ENCODE measurements at places on chromosomes 1 and 21.
A peak's percentile ranks its signal among the peaks of the same experiment; 100 is the strongest.

GRCh38 chr1:39842836-39843235, 40.5 kb downstream of the TRIT1 start:
- peak; percentile 65 for DNase-seq

- no peak for DNase-seq
Measured at GRCh38 chr1:95793893-95794292, 559.9 kb downstream of the RWDD3 start.

DNA sequence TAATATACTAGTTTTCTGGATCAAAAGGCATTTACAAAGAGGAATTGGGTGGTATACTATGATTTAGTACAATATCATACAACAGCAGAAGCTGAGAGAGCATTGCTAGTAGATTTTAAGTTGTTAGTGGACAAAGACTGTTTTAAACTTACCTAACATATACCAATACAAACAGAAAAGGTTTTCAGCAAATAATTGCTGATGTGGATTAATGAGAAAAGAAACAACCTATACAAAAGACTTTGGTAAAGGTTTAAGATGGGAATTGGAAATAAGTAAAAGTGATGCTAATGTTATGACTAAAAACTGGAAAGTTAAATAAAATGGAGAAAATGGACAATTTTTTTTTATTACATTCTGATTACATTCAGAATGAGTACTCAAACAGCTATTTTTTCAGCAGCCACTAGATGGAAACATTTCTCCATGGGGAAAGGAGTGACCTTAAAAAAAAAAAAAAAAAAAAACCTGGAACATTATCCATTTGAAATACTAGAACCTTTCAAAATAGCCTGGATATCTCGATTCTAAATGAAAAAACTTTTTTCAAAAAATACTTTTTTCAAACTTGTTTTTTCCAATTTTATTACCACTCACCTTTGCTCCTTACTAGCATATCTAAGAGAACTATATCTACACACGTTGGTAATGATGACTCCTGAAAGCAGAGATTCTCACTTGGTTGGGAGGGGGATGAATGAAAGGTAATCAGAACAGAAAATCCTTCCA, 55.4 kb downstream of the EPRS1 start:
- DNase-seq = no peak

DNA sequence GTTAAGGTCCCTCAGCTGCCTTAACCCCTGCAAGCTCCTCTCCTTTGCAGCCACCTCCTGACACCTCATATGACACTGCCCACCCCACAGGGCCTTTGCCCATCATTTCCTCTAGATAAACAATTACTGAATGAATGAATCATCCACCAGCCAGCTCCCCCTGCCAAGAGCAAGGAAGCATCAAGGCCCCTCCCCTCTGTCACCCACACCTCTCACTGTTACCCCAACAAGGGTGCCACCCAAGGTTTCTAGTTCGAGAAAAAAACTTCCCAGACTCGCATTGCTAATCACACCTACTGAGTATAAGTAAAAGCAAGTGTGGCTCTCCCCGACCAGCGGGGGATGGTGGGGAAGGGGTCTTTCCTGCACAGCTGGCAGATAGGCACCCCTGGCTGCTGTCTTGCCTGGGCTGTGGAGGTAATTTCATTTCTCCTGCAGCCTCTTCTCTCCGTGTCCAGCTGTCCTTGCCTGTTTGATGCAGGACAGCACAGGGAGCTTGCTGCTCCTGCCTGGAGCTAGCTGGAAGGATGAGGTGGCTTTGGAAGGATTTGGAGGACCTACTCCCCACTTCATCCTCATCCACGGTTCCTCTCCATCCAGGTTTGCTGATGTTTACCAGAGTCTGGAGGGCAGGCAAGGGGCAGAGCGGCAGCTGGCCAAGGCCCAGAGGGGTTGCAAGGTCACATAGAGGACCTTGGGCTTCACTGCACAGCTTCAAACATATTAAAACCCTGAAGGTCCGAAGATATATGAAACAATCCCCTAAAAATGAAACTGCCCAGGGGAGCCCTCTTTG, 33.1 kb upstream of the LBR start:
- DNase-seq = no peak

- DNase-seq = no peak
Measured at GRCh38 chr1:119310301-119310700, 58.3 kb upstream of the HAO2 start.

DNA sequence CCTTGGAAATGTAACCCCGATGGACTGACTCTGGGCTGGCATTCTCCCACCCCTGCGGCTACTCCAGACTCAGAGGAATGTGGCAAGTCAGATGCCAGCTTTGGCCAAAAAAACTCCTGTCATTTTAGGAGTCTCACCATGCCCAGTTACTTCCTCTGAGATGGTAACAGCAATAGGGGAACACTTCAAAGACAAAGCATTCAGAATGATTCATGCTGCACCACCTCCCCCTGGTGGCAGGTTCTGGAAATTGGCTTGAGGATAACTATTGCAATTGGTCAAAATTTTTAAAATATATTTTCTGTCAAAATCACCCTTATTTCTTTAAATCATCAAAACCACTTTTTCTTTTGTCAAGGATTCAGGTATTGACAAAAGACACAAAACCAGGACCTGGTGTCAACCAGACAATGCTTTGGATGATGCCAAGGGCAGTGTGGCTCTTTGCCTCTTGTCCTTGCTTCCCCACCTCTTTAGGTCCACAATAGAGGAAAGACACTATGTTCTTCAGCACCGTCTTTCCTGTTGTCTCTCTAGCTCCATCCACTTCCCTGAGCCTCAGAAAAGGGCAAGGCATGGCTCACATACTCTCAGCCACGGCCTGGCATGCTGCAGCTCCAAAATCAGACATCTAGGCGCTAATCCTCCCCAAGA, 9.9 kb upstream of the CDCA8 start:
- peak; percentile 56 for DNase-seq

DNA sequence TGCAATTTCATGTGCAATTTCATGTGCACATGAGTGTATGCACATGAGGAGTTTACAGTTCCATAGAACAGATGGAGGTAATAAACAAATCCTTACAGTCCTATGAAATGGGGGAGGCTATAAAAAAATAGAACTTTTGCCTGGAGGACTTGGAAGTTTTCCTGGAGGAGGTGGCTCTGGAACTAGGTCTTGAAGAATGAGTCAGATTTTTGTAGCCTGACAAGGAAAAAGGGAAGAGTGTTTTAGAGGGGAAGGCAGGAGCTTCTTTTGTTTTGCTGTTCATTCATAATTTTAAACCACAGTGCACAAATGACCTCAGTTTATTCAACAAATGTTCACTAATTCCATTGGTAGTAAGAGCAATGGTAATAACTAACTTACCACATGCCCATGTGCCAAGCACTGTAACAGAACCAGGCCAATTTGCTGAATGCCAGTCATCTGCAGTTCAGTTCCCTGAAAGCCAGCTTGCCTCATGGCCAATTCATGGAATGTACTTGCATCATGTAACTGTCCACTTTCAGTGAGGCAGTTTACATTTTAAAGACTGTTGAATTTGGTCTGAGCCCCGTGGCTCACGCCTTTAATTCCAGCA, 2.7 kb downstream of the DIO1 start:
- no peak for DNase-seq

DNA sequence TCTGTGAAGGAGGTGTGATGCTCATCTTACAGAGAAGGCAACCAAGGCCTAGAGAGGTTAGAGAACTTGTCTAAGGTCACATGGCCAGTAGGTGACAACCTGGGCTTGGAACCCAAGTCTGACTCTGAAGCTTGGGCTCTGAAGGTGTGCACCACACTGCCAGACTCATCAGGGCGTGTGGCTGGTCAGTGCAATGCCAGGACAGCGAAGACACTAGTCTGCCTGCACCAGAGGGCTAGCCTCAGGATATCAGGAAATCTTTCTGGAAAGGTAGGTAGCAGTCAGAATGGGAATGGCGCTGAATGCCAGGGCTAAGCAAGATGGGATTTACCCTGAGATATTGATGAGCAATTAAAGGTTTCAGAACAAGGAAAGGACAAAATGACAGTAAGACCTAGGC, 34.9 kb downstream of the ELK4 start:
- no peak for DNase-seq

GRCh38 chr1:204257446-204257845, 43.7 kb upstream of the GOLT1A start:
- no peak for DNase-seq

GRCh38 chr1:85313888-85314696, 37.7 kb upstream of the BCL10 start:
- no peak for DNase-seq

DNA sequence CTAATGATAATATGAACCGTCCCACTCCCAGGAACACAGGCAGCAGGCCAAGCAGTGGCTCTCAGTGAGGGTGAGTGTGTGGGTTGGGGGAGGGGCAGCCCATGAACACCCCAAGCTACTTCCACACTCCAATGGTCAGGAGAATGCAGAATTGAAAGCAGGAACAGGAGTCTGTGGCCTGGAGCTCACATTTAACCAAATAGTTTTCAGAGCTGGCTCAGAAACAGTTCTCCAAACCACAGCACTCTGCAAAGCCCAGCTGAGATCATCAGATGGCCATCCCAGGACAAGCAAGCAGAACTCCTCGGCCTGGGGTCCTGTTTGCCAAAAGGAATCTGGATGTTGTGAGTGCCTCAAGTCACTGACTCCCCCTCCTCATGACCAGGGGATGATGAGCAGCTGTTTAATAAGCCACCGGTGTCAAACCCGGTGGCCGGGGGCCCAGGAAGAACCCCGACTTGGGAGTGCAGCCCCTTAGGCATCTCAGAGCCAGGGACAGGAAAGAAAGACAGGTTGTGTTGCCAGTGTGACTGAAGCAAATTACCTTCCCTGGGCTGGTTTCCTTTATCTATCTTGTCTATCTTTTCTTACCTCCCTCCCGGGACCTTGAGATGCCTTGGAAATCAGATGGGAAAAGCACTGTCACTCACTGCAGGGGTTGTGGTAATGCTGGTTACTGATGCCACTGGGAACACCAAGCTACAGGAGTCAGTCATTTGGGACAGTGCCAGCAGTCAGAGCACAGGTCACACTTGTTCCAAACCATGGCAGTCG, 20.4 kb downstream of the DEGS1 start:
- no peak for DNase-seq

GRCh38 chr1:155037043-155037442, 3.4 kb downstream of the DCST1 start:
- no peak for DNase-seq

- DNase-seq = no peak
Measured at GRCh38 chr1:241270016-241270415, 87.0 kb downstream of the RGS7 start.

- no peak for DNase-seq
Measured at GRCh38 chr1:2533365-2533764, 3.3 kb upstream of the HES5 start.

DNA sequence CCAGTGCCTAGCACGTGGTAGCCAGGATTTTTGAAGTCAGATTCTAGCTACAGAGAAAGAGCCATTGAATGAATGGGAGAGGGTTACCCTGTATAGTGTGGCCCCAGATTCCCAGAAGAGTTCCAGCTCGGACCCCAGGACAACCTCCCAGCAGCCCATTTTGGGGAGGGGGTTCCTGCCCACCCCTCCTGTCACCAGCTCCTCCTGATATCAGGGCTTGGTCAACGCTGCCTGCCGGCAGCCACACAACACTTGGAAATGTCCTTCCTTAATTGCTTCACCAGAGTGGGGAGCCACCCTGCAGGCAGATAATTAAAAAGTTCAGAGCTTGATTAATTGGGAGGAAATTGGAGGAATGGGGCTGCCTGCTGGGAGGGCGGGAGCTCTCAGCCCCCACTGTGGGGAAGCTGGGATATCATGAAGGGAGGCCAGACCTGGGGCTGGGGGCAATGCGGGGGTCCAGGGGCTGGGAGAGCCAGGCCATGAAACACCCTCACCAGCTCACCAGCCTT, 120.5 kb downstream of the LACTBL1 start:
- DNase-seq = no peak

DNA sequence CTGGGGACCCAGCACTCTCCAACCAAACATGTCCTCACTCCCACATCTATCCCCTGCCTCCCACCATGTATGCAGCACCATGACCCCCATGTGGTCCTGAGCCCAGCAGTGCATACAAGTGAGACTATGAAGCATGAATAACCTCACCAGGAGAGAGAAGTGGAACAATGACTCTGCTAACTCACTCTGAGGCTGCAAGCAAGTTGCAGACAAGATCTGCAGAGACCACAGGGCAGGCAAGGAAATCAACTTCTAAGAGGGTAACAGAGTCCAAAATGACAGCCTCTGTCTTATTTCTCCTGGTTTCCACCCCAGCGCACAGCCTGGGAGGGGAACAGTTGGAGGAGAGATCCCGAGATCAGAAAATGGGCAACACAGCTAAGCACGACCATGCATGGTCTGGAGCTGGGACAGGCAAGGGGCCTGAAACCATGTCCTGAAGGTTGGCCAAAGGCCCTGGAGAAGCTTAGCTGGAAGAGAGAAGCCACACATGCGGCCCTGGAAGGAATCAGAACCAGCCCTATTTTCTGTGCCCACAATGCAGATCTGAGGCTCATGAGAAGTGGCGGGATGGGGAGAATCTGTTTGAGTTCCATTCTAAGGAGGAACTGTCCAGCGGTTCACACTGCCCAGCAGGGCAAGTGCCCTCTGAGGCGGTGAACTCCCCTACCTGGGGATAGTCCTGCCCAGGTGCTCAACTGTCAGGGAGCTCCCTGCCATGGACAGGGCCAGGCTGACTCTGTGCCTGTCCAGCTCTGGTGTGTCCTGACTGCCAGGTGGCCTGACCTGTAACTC, 12.5 kb upstream of the REN start:
- DNase-seq = no peak

GRCh38 chr1:47834326-47834725, 162.9 kb downstream of the TRABD2B start:
- no peak for DNase-seq

GRCh38 chr1:182338806-182339370, 52.7 kb downstream of the GLUL start:
- DNase-seq = no peak

DNA sequence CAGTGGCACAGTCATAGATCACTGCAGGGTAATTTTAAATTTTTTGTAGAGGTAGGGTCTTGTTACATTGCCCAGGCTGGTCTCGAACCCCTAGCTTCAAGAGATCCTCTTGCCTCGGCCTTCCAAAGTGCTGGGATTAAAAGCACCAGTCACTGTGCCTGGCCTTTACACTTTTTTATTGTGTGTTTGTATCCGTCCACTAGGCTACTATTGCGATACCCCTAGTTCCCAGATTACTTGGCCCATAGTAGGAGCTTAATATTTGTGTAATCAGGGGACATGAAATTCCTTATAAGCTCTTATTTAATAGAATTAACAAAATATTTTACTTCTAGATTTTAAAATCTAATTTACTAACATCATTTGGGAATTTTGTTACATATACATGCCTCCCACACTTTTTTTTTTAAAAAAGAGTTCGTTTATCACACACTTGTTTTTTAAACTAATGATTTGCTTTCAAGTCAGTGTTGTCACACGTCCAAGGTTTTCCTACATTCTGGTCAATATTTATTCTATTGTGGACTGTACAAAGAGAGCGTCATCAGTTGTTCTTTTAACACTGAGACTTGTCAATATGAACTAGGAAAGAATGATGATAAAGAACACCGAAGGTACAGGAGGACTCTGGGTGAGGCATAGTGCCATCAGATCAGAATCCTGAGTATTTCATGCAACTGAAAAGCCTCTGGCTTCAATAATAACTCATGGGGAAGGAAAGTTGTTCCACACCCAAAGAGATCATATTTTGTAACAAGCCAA, 63.7 kb downstream of the LEPR start:
- DNase-seq = no peak

GRCh38 chr1:248751142-248751541, 4.4 kb downstream of the LYPD8 start:
- DNase-seq = no peak
